Activated T-cell treated with anti-CD3 and anti-CD28 coated beads for 48 hours (primary cell): ENCODE measurements at places on chromosomes 4 and X.

- DNase-seq = no peak
Observed at GRCh38 chr4:86831262-86832130, 17.7 kb downstream of the SLC10A6 start.

GRCh38 chr4:122764821-122765215, 32.3 kb downstream of the BBS12 start:
- DNase-seq = no peak

- no peak for DNase-seq
Observed at GRCh38 chr4:47017081-47017480, 14.3 kb upstream of the GABRB1 start.

DNA sequence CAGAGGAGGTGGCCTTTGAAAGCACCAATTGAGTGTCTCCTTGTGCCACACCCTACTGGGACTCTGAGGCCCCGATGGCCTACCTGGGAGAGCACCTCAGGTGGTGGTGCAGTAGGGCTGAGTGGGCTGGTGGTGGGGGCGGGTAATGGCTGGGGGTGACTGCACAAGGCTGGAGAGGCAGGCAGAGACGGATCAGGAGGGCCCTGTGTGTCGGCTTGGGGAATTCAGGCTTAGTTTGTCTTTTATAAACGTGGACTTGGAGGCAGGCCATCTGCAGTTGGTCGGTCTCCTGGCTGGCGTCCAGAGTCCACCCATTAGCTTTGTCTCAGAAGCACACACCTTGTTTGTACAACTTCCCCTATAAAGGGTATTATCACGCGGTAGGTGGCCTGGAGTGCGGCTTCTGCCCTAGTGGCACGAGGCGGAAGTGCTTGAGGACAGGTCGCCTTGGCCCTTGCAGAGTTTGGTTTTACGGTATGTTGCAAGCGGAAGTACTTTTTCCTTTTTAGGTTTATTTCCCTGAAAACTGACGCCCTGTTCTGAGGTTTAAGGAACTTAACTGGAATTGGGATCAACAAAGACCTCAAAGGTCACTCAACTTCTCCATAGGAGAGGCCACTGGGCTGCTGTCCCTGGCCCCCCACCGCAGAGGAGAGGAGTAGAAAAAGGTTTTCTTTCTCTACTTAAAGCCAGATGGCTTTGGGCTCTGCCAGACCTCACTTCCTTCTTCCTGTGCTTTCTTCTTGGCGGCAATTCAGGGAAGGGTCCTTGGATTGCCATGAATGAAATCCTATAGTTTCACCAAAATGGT, 8.0 kb downstream of the TBC1D14 start:
- peak; percentile 43 for DNase-seq

DNA sequence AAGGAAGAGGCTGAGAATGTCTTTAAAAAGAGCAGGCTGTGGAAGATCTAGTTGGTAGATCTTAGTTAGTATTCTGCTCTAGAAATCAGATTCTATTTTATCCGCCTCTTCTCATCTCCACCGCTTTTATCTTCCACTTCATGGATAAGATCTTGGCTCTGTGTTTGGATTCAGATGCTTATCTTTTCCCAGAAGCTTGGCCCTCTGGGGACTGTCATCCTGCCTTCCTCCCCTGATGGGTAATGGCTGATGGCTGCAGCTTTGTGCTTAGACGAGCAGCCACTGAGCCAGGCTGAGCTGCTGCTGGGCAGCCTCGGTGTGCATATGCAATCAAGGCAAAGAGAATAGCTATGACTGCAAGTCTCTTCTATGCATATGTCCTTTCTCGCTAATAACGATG, 23.5 kb downstream of the TRIML1 start:
- DNase-seq = no peak

GRCh38 chr4:76470064-76470463, 35.0 kb downstream of the SHROOM3 start:
- DNase-seq = no peak

- DNase-seq = no peak
Observed at GRCh38 chr4:127668770-127669169, 36.0 kb downstream of the INTU start.

- no peak for DNase-seq
Observed at GRCh38 chrX:101430457-101431078, 22.5 kb downstream of the HNRNPH2 start.

DNA sequence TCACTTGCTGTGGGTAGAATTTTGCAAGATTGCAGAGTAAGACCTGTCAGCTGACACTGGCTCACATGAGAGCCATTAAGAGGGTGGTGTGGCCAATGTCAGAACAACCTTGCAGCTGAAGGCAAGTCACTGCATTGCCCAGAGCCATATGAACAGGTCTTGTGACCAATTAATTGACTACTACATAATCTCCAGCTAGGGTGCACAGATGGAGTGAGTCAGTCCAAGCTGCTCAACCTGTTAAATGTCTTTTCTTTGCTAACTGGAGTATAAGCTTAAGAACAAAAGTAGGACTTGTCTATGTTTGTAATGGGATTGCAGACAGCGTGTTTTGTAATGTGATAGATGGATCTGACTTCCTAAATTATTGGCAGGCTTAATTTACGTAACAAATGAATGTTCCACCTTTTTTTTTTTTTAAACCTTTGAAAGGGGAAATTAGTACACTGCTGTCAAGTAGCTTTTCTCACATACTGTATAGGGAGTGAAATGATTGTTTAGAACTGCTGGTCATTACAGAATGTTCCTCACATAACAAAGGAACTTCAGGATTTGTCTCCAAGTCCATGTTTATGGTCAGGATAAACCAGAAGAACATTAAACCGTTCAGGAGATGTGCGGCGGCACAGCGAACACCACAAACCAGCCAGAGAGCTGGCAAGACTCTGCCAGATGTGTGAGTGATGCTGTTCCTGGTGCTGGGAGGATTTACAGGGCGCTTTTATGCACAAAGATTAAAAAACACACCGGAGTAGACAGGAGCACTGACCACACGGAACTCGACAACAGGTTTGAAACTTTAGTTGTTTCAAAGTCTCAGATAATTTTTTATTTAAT, 37.0 kb downstream of the FNIP2 start:
- no peak for DNase-seq

DNA sequence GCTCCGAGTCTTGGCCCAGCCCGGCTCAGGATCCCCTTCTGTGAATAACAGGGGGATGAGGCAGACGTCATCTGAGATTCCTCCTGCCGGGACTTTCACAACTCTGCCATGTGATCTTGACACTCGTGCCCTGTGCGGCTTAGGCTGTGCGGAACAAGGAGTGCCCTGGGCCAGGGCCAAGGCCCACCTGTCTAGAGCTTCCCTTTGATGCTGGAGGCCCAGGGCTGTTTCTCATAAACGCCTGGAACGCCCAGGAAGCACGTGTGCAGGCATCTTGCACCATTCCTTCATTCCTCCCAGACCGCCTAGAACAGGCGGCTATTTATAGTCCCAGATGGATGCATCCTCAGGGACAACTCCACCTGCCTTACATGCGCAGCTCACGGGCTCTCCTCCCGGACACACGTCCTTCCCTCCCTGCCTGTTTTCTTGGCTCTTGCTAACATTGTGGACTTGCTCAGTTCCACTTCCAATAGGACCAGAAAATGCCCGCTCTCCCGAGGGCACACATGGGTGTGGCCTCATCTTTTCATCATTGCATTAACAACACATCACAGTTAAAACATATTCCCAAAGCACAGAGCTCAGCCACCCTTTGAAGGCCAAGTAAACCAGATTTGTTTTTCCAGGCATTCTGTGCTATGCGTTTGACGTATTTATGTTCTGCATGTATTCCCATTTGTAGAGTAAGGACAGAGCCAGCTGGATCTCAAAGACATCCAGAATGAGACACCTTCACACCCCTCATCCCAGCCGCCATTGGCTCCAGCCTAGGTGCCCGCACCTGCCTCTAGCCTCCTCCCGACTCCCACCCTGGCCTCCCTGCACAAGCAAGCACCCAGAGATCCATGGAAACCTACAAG, 57.2 kb downstream of the ABLIM2 start:
- DNase-seq = no peak

GRCh38 chrX:140092121-140092520, 126.8 kb upstream of the CXorf66 start:
- no peak for DNase-seq

DNA sequence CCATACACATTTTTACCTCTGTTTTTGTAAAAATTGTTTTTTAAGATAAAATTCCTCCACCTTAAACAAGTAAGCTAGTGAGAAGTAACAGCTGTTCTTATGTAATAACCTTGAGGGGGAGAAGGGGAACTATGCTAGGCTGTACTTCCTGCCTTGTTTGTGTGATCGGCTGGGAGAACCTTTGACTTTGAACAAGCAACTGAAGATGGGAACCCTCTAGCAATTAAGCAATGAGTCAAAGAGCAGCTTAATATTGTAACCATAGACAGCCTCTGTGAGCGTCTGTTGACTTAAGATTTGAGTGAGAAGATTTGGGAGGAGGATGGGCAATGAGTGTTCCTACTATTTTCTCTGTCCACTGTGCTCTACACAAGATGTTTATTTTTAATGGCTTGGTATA, 135.1 kb downstream of the SCLT1 start:
- DNase-seq = no peak

- no peak for DNase-seq
Observed at GRCh38 chrX:77628294-77629025, 157.6 kb downstream of the ATRX start.

DNA sequence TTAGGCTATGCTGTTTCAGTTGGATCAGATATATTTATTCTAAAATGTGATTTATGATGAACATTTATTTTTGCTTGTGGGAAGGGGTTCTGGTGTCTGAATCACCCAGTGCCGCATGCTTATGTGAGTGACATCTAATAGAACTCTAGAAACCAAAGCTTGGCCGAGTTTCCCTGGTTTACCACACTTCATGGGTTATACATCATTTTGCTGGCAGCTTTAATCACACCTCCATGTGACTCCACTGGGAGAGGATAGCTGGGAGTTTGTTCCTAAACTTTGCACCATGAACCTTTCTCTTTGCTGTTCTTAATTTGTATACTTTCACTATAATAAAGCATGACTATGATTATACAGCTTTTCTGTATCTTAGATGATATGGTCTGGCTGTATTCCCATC, 382.9 kb downstream of the INPP4B start:
- DNase-seq = no peak

DNA sequence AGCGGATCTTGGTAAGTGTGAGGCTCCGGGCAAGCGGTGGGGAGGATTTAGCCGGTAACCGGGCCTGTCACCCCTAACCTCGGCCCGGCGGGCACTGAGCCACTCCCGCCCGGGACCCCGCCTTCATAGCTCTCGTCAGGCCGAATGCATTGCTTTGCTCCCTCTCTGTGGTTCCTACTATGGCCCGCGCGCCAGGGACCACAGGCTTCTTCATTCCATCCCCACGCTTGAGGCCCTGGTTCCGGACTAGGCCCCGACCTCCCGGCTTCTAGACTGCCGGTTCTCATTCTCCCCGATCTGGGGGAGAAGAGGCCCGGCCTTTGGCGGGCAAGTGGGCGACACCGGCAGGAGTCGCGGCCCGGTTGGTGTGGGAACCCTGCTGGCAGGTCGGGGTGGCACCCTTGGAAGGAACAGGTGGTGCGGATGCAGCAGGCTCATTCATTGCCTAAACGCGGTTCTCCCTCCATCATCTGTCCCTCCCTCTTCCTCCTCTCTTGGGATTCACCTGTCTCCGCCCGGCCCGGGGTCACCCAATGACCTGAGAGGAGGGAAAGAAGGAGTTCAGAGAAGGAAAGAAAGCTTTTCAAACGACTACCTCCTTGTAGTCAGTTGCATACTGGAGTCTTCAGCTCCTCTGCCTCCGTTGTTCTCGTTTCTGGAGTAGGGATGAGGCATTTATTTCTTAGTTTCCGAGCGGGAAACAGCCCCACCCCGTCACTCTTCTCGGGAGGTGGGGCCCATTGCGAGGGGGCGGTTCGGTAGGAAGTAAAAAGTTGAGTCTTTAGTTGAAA, at the start of gene NDUFC1:
Gene NDUFC1, minus strand, starts transcription at position 657 of the 791 bp plus-strand sequence. CDS start 6,679 bp downstream, outside the sequence.
- DNase-seq = peak; percentile 52

DNA sequence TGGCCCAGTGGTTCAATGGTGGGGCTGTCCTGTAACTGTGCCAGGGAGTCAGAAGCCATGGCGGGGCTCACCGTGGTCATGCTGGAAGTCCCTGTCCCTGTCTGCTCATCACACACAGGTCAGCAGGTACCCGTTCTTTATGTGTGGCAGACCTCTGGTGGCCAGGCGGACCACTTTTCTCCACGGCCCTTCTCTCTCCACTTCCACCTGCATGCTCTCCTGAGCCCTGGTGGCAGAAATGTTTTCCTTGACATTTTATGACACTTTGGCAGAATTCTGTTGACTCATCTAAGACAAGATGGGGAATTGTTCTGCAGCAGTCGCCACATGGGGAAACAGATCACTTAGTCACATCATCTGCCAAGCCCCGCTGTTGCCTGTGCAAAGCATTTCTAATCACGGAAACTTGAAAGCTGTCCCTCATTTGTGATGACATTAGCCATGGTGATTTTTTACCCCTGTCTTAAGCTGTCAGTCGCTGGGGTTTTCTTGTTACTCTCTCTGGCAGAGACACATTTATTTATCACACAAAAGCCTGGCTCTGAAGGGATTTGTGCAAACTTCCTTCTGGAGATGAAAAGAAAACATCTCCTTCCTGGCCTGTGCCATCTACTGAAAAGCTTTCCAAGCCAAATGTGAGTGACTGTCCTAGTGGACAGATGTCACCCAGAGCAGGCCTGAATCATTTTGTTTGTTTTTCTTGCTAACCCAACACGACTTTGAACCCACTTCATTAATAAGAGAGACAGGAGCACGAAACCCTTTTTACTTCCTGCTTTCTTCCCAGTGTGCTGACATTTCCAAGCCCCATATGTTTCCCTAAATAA, 38.8 kb upstream of the STIM2 start:
- no peak for DNase-seq

DNA sequence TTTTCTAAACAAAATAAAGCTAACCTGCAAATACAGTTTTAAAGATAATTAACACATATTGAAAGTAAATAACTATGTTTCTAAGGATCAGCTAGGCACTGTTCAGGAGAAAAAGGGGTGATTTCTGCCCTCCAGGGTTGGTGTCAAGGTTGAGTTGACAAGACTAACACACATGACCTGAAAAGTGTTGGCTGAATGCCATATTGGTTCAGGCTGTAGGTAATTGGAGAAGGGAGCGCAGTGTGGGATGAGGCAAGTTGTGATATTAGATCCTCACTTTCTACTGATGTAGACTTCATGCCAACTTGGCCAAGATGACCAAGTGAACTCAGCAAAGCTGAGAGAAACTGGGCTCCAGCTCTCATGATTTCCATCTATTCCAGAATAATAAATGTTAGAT, 42.2 kb downstream of the PPM1K start:
- no peak for DNase-seq

- DNase-seq = peak; percentile 15
Observed at GRCh38 chr4:152778656-152779512, 646 bp downstream of the TIGD4 start.

DNA sequence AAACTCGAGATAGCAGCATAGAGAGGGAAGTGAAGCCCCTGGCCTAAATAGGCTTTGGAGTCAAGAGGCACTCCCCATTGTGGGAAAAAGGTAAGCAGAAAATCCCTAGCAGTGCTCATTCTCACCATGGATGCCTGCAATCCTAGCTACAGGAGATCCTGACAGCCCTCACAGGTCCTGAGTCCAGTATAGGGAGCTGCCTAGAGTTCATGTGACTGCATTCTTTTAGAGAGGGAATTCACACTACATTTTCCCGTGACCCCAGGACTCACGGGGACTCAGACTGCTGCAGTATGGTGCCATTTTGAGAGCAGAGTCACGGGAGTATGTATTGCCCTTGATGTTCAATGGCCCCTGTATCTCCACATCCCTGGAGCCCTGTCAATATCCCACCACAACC, 82.4 kb downstream of the MAGED1 start:
- DNase-seq = no peak
